NCI-H524 (cell line): ENCODE measurements at places on chromosomes 7 and 10.

DNA sequence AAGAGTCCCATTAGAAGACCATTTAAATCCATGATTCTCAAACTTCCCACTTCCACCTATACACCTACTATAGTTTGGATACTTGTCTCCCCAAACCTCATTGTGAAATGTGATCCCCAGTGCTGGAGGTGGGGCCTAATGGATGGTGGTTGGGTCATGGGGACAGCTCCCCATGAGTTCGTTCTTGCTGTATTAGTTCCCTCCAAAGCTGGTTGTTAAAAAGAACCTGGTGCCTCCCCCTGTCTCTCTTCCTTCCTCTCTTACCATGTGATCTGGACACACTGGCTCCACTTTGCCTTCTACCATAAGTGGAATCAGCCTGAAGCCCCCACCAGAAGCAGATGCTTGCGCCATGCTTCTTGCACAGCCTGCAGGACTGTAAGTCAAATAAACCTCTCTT lies 53.9 kb downstream of the WIPF3 start:
- no peak for DNase-seq

DNA sequence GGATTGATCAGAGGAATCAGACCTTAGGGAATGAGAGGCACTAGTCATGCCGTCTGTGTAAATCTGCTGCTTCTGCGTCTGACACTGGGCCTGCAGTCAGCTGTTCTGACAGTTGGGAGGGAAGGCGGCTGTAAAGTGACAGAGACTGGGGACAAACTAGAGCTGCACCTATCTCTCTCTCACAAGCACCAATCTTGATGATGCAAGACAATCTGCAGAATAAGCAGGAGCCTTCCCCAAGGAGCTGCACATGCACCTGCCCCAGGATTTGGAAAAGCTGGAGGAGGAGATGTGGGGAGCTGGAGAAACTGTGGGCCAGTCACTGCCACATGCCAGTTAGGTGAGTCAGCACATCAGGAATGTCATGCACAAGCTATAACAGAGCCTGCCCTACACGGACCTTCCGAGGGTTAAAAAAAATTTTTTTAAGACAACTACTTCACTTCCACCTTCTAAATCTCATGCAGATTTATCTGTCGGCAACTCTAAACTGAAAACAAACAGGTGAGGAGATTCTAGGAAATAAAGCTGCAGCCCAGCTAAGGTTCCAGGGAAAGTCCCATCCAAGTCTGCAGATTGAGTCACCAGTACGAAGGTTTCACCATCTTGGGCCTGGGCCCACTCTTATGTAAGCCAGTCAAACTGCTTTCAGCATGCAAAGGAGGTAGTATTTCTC lies 39.2 kb downstream of the ENO4 start:
- no peak for DNase-seq

DNA sequence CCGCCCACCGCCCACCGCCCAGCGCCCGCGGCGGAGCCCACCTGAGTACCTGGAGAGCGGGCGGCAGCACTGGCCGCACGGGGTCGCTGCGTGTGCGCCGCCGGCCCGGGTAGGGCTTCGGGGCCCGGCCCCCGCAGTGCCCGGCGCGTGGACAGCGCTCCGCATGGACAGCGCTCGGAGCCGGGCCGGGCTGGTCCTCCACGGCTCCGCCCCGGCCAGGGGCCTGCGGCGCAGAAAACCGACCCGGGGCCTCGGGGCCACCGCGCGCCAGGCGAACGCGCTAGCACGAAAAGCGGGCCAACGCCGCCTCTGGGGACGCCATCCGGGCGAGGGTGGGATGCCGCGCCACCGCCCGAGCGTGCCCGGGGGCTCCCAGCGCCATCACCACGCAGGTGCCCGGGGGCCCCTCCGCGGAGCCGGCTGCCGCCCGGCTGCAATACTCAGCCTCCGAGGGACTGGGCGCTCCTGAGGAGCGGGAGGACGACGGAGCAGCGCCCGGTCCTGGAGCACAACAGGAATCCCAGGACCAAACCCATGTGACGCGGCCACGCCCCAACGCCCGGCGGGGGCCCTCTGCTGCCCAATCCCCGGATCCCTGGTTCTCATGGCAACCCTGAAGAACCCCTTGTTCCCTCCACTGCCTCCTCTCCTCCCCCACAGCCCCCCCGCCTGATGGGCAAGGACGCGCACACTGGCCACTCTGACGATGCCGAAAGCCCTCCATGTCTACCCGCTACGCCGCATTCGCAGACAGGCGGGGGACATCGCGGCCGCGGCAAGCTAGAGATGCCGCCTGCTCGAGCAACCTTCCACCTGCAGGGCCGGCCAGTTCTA lies at the start of gene GRB10:
Gene GRB10, minus strand, starts transcription at position 522 of the 834 bp plus-strand sequence. CDS start 50,574 bp downstream, outside the sequence.
- peak; percentile 62 for DNase-seq

DNA sequence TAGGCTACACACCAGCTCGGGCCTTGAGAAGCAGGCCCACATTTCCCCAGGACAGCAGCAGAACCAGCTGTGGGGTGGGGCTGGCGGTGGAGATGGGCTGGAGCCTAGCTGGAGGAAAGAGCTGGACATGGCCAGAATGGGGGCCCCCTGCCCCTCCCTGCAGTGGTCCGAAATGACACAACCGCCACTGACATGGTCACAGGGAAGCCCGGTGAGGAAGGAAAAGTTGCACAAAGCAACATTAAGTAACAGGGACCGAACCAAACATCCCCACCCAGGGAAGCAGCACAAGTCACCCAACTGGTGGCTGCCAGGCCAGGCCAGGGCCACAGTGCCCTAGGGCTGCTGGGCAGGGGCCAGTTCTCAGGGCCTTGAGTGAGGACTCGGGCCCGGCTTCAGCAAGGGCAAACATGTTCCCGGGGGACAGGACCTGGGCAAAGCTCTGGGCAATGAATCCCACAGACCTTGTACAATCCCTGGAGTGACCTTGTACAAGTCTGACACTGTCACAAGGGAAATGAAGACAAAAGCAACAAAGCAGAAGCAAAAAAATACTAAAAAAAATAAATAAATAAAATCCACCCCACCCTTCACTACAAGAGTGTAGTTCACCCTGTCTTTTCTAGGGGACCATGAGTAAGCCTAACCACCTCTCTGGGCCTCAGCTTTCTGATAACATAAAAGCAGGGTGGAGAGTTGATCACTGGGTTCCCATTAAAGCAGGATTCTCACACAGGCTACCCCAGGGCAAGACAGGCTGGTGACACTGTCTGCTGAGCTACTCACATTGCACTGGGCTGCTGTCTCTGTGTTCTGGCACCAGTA lies 33.0 kb downstream of the PSAP start:
- DNase-seq: no peak

DNA sequence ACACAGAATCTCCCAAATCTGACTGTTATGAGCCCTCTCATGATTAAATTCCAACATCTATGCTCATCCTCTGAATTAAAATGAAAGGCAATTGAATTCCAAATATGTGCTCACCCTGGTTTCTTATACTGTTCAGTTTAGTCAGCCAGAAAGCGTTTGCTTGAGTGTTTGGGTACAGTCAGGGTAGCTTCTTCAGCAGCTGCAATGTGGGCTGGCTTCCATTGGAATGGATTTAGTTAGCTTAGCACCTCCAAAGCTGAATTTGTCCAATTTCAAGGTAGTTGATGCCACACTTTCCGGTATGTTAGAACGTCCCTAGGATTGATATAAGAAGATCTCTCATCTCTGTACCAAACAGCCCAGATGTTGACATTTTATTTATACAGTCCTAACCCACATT lies 9.3 kb downstream of the KLHL7 start:
- no peak for DNase-seq

GRCh38 chr10:6386960-6387359 lies 184.2 kb downstream of the PFKFB3 start:
- DNase-seq: no peak

DNA sequence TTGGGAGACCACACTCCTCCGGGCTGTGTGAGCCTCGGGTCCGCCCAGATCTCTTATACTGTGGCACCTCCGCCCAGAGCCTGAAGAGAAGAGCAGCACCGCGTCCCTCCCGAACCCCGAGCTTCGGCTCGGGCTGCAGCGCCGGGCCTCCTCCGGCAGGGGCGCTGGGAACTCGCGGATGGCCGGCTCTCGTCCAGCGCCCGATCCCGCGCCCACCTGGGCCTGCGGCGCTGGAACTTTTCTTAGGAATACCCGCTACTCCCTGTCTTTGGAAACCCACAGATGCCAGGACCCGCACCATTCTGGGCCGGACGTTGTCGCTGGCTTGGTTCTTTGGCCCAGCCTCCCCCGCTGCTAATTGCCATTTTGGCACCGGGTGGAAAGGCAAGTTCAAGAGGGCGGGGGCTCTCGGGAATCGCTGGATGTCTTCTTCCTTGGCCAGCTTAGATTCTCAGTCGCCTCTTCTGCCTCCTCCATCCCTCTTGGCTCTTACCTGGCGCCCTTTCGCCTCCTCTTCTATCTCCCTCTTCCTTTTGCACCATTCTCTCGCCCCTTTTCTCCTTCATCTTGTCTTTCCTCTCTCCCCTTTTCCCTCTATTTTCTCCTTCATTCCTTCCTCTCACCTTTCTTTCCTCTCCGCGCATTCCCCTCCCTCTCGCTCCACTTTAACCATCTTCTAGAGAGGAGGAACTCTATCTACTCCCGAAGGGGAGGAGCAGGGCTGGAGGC lies 2.1 kb upstream of the SORCS3 start:
- DNase-seq: peak; percentile 2
